ENCODE measurements at places on chromosomes 16 and 17.
A peak's percentile ranks its signal among the peaks of the same experiment; 100 is the strongest.

DNA sequence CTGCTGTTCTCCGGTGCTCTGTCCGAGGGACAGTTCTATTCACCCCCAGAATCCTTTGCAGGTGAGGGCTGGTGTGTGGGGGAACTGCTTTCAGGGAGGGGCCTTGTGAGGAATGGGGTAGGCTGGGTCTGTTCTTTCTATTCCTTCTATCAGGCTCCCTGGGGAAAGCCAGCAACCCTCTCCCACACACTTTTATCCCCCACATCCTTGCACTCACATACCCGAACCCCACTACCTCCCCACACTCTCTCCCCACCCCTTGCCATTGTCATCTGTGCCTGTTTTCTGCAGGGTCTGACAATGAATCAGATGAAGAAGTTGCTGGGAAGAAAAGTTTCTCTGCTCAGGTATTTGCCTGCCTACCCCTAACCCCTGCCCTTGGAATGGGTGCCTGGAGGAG is 6.4 kb upstream of the TCAP start:
- no peak for DNase-seq
- H3K27ac ChIP-seq: peak overlapping the region; percentile 79
- H3K36me3 ChIP-seq: peaks cover 47% of the 10 kb centered on the region
- no peaks in the 10 kb centered on the region for H3K27me3 ChIP-seq

DNA sequence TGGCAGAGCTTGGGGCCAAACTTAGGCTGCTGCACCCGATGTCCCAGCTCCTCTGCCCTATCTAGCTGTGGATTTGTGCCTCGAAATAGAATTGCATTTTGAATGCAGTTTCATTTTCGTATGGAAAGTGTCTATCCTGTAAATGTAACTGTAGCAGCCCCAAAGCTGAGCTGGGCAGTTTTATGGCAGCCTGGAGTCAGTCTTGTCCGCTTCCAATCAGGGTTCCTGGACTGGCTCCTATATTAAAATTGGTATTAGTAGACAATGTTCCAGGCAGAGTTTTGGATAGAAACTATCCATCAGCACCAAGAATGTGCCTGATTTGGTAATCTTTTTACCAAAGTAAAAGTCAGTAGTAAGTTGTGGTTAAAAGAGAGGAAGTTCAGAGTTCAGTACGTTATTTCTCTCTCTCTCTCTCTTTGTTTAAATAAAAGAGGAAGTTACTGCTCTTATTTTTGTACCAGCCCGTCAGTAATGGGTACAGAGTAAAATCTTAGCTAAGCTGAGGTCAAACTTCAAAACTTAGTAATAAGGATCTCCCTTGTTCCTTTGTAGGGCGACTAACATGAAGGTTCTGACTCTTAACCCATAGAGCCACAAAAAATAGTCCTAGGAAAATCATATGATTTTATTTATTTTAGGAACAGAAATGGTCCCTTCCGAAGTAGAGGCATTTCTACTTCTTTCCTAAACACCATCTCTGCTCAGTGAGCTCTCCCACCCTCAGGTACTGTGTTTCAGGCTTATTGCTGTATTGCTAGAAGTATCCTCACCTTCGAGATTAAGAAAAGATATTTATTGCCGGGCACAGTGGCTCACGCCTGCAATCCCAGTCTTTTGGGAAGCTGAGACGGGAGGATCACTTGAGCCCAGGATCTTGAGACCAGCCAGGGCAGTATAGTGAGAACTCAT is 28.0 kb downstream of the PRKCB start:
- peak; percentile 87 for DNase-seq
- peak overlapping the region; percentile 60 for H3K4me3 ChIP-seq
- H3K4me1 ChIP-seq: peaks cover 79% of the 10 kb centered on the region
- H3K27me3 ChIP-seq: no peaks in the 10 kb centered on the region
- H3K36me3 ChIP-seq: no peaks in the 10 kb centered on the region

DNA sequence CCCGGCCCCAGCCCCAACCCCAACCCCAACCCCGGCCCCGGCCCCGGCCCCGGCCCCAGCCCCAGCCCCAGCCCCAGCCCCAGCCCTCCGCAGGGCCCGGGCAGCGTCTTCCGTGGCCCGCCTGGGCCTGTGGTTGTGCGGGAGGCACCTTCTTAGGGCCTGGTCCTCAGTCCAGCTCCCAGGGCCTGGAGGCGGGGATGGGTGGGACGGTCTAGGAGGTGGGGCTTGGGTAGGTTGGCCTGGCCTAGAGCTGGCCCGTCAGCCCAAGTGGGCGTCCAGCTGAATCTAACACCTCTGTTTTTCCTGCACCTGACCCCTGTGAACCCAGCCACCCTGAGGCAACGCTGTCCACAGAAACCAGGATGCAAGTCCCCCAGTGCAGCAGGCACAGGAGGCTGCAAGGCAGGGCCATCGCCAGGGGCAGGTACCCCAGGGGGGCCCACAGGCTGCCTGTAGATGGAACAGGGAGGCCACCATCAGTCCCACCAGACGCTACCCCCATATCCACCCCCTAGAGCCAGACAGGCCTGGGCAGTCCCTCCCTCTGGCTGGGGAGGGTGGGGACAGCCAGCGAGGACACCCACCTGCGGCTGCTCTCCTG is 8.8 kb downstream of the MSLN start:
- no peaks in the 10 kb centered on the region for H3K4me1 ChIP-seq
- H3K27me3 ChIP-seq: no peaks in the 10 kb centered on the region
- H3K36me3 ChIP-seq: no peaks in the 10 kb centered on the region
- H3K4me3 ChIP-seq: no peak overlapping the region
- no peak for DNase-seq
- H3K27ac ChIP-seq: no peak overlapping the region

DNA sequence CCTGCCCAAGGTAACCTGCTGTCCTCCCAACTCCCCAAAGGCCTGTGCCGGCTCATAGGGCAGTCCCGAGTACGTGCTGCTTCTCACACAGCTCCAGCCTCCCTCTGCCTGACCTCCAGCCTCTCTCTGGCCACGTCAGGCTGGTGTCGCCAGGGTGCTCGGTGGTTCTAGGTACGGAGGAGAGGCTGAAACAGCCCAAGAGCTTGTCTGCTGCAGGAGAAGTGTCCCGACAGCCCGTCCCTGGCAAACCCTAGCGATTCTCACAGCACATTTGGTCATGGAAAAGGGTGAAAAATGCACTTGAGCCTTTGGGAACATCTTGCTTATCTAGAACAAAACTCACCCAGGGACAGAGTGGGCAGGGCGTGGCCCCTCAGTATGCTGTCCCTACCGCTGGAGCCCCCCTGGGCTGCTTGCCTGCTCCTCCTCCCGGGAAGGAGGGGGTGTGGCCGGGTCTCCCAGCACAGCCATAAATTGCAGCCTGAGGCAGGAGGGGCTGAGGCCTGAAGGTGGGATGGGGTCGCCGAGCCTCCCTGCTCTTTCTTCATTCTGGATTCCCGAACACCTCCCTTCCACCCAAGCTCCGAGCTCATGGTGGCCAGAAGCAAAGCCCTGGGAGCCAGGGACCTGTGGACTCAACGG is 40.4 kb downstream of the TIMM22 start:
- H3K4me1 ChIP-seq: peaks cover 39% of the 10 kb centered on the region
- no peak overlapping the region for H3K4me3 ChIP-seq
- H3K27me3 ChIP-seq: no peaks in the 10 kb centered on the region
- no peak overlapping the region for H3K27ac ChIP-seq

- no peaks in the 10 kb centered on the region for H3K36me3 ChIP-seq
- H3K27ac ChIP-seq: no peak overlapping the region
- peaks cover 14% of the 10 kb centered on the region for H3K4me1 ChIP-seq
- no peak for DNase-seq
- H3K4me3 ChIP-seq: no peak overlapping the region
Observed at GRCh38 chr17:77449908-77450741, 309.4 kb downstream of the SEC14L1 start.

GRCh38 chr16:3485821-3486505 is 9.3 kb downstream of the C16orf90 start:
- H3K27me3 ChIP-seq: no peaks in the 10 kb centered on the region
- no peak overlapping the region for H3K4me3 ChIP-seq
- H3K36me3 ChIP-seq: peaks cover 38% of the 10 kb centered on the region

GRCh38 chr17:58335061-58335731 is 6.6 kb upstream of the TSPOAP1 start:
- H3K27me3 ChIP-seq: no peaks in the 10 kb centered on the region
- peak overlapping the region; percentile 96 for H3K27ac ChIP-seq

GRCh38 chr17:61467416-61468262 is 15.4 kb downstream of the TBX4 start:
- no peak overlapping the region for H3K27ac ChIP-seq
- no peak for DNase-seq
- peaks cover 2% of the 10 kb centered on the region for H3K4me1 ChIP-seq

DNA sequence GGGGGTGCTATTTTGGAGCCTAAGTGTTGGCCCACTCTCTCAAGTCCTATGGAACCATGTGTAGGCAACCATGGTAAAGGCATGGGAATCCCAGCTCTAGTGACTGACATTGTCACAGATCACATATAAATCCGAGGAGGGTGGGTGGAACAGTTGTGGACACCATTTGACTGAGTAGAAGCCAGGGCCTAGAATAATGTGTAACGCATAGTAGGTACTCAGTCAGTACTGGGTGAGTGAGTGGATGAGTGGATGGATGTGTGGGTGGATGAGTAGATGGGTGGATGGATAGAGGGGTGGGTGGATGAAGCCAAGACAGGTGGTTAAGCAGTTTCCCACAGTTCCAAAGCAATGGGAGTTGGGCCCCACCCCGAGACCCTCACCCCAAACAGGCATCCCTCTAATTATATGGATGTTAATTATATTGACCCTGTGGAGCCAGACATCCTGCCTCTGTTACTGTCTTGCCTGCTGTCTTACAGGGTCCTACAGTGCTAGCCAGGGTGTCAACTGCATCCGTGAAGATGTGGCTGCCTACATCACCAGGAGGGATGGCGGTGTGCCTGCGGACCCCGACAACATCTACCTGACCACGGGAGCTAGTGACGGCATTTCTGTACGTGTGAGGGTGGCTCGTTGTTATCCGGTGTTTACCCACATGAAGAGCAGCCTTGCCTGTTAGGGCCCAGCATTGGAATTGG is 22.3 kb downstream of the GPT2 start:
- no peaks in the 10 kb centered on the region for H3K27me3 ChIP-seq
- no peaks in the 10 kb centered on the region for H3K4me1 ChIP-seq
- no peak for DNase-seq

- no peaks in the 10 kb centered on the region for H3K4me1 ChIP-seq
- no peaks in the 10 kb centered on the region for H3K27me3 ChIP-seq
- no peaks in the 10 kb centered on the region for H3K36me3 ChIP-seq
- no peak overlapping the region for H3K27ac ChIP-seq
Observed at GRCh38 chr17:73156887-73157520, 7.8 kb upstream of the SSTR2 start.

DNA sequence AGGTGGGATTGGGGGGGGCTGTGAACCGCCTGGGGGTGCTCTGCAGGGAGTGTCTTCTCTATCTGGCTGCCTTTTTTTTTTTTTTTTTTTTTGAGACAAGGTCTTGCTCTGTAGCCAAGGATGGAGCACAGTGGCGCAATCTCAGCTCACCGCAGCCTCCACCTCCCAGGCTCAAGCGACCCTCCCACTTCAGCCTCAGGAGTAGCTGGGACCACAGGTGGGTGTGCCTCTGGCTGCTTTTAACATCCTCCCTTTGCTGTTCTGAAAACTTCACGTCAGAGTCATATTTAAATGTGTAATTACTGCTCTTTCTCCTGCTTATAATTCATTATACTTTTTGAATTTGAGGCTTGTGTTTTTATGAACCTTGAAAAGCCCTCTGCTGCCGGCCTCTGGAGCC is 78.4 kb downstream of the ZNF778 start:
- H3K36me3 ChIP-seq: peaks cover 12% of the 10 kb centered on the region
- DNase-seq: no peak
- H3K4me3 ChIP-seq: no peak overlapping the region
- no peaks in the 10 kb centered on the region for H3K27me3 ChIP-seq
- H3K27ac ChIP-seq: no peak overlapping the region
- peaks cover 32% of the 10 kb centered on the region for H3K4me1 ChIP-seq

DNA sequence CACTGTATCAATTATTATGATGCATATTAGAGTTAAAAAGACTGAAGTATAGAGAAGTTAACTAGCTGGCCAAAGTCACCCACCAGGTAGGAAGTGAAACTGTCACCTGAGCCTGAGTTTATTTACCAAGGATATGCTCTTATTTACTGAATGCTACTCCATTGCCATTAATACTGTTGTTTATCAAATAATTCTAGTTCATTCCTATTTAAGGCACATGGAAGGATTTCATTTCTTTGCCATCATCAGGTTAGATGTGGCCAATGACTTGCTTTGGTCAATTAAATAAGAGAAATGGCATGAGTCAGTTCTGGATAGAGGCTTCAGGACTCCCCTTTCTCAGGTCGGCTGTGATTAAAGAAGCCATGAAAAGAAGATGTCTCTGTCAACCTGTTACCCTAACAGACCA is 169.6 kb downstream of the KCNJ2 start:
- H3K4me1 ChIP-seq: no peaks in the 10 kb centered on the region
- no peak overlapping the region for H3K4me3 ChIP-seq
- H3K27me3 ChIP-seq: no peaks in the 10 kb centered on the region
- no peaks in the 10 kb centered on the region for H3K36me3 ChIP-seq
- no peak for DNase-seq

GRCh38 chr17:41863074-41863848 is 2.0 kb downstream of the KLHL11 start:
- no peak overlapping the region for H3K27ac ChIP-seq
- peaks cover 5% of the 10 kb centered on the region for H3K4me1 ChIP-seq
- H3K4me3 ChIP-seq: no peak overlapping the region

DNA sequence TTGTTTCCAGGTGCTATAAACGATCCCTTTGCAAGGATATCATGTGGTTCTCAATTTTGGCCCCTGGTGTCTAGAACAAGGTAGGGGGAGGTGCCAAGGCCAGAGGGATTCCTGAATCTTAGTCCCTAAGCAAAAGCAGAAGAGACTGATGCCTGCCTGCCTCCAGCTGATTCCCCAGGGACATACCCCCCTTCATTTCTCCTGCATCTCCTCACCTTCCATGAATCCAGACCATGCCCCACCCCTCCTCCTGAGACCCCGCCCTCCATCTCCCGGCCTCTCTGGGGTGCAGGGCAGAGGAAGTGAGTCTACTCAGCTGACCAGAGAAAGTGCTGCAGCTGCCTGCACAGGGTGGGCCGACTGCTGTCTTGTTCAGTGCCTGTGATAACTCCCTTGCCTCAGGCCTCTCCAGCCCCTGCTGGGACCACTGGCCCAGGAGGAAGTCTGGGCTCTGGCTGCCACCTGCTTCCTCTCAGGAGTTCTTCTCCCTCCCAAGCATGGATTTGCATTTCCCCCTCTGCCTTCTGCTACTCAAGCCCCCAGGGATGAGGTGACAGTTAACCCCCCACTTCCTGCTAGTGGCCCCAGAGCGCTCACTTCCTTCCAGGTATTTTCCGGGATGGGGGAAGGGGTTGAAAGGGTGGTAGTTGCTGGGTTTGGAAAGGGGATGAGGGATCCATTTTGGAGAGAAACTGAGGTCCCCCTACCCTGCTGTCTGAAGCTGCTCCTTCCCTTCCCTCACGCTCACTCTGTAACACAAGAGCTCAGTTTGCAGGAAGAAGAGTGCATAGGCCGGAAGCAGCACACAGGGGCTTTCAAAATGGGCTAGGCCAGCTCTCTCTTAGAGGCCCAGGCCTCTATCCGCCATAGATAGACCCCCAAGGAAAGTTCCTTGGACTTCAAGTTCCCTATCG is 10.5 kb upstream of the TSPOAP1 start:
- no peaks in the 10 kb centered on the region for H3K27me3 ChIP-seq
- DNase-seq: peak; percentile 79
- H3K36me3 ChIP-seq: peaks cover 4% of the 10 kb centered on the region
- H3K4me3 ChIP-seq: peak overlapping the region; percentile 78
- peaks cover 96% of the 10 kb centered on the region for H3K4me1 ChIP-seq

Measured in common myeloid progenitor, CD34-positive (primary cell).